ENCODE measurements at places on chromosomes 16 and 17.

DNA sequence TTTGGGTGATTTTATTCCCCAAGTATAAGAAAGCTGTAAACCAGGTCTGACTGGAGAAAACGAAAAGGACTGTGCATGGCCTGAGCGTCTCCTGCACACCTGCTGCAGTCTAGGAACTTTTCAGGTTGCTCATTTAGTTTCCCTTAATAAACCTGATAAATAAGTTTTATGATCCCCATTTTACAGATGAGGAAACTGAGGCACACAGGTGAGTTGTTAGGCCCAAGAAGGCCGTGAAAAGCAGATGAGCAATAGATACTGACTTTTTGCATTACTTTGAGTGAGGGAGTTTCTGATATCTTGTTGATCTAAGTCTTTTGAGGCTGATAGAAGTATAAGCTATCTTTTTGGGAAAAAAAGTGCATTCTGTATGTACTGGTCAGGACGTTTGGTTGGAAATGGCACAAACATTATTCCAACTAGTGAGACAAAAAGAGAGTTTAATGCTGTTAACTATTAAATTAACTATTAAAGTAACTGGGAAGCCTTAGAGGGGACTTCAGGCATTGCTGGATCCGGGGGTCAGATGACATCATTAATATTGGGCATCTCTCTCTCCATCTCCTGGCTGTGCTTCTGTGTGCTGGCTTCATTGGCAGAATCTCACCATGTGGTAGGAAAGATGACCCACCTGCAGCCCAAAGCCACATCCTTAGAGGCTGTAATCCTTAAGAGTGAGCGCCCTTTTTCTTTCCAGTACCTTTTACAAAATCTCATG, 163.4 kb downstream of the CMIP start:
- no peak for DNase-seq

DNA sequence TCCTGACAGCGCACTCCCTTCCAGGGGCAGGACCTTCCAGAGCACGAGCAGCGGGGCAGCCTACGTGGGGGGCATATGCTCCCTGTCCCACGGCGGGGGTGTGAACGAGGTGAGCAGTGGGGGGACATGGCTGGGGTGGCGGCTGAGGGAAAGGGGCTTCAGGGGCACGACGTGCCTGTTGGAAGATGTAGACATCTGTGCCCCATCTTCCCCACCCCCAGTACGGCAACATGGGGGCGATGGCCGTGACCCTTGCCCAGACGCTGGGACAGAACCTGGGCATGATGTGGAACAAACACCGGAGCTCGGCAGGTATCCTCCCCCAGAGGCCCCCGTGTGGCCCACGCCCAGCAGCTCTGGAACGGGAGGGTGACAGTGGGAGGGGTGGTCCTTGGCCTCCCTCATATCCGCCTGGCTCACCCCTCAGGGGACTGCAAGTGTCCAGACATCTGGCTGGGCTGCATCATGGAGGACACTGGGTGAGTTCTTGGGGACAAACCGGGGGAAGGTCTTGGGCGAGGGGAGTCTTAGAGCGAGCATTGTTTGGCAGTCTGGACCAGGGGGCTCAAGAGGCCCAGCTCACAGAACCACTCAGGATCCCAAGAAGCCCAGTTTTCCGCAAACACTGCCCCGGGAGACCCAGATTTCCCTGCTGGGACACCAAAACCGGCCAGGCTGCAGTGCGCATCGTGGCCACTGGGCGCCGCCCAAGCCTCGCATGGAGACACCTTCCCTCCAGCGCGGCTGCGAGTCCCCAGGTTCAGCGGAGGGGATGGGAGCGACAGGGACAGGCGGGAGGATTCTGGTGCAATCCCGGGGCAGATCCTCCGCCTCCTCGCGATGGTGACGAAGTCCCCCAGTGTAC, 15.7 kb downstream of the ADAM11 start:
- DNase-seq, result peak; percentile 78

DNA sequence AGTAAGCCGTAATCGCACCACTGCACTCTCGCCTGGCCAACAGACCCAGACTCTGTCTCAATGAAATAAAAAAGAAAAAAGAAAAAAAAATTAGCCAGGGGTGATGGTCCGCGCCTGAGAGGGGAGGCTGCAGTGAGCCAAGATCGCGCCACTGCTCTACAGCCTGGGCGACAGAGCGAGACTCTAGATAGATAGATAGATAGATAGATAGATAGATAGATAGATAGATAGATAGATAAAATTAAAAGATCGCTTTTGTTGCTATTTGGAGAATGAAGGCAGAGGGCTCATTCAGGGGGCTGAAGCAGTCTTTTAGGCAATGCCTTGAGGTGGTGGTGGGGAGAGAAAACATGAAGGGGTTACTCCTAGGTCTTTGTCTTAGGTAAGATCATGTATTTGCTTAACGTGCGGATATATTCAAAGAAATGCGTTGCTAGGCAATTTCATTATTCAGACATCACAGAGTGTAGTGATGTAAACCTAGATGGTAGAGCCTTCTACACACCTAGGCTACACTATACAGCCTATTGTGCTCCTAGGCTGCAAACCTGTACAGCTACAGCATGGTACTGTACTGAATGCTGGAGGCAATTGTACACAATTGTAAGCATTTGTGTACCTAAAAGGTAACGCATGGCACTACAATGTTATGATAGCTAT, 4.3 kb upstream of the HES7 start:
- no peak for DNase-seq

GRCh38 chr17:77285594-77286390, 145.0 kb downstream of the SEC14L1 start:
- no peak for DNase-seq

Data from stimulated activated CD4-positive, alpha-beta T cell treated with anti-CD3 and anti-CD28 coated beads, TNF-alpha, amount 100 ng/mL, for 4 hours (primary cell).